Calu3 (cell line): ENCODE measurements at places on chromosomes 1 and 21.

DNA sequence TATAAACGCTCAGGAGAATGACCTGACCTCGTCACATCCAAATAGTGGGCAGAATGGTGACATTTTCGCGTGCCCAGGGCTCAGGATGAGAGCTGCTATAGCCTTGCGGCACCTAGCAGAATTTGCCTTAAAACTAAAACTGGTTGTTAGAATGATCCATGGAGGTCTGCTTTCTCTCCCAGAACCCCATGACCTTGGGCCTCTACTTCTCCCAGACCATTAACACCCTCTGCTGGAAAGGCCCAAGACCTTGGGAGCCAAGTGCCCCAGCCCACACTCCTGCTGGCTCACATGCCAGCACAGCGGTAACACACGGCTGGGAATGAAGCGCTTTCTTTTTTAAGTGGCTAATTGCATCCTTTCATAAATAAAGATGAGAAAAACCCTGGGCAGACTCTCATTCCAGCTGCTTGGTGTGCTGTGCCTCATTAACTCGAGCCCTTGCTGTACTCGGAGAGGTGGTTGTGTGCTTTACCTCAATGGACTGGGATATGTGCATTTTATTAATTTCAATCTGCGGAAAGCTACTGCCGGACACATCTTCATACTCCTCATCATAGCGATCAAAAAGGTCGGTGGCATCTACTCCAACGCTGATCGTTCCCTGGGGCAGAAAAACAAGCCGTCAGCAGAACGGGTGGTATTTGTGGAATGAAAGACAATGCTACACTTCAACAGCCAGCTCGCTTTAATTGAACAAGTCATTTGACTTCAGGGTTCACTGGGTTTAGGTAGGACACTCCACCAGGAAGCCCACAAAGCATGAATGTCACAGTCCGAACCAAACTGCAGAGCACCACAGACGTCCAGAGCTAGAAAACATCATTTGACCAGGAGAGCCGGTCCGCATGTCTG is 29.0 kb downstream of the THAP3 start:
- DNase-seq, result no peak

DNA sequence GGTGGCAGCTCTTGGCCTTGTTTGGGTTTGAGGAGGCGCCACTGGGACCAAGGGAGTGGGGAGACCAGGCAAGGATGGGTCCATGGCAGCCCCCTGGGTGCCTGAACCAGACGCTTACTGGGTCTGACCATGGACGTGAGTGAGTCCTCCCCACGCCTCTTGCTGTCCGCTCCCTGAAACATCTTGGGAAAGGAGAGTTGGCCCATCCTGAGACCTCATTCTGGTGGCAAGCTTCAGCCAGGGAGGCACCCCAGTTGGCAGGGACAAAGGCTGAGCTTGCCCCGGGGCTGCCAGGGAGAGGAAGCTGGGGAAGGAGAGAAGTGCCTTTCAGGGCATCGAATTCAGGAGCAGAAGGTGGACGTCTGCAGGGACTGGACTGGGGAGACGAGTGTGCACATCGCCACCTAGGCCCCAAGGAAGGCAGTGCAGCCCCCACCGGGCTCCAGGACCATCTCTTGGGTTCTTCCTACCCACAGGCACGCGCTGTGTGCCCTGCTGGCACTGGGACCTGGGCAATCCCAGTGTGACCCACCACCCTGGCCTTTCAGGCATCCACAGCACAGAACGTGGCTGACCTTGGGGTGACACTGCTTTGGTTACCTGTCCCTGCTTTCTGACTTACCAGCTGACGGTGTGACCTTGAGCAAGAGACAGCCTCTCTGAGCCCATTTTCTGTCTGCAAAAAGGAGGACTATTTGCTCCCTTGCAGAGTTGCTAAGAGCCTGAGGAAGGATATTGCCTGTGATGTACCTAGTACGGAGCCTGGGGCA is 132.9 kb upstream of the WNT4 start:
- DNase-seq, result peak; percentile 77

GRCh38 chr1:93593854-93594602 is 87.6 kb downstream of the BCAR3 start:
- no peak for DNase-seq

- no peak for DNase-seq
Observed at GRCh38 chr1:47944561-47944960, 52.6 kb downstream of the TRABD2B start.

DNA sequence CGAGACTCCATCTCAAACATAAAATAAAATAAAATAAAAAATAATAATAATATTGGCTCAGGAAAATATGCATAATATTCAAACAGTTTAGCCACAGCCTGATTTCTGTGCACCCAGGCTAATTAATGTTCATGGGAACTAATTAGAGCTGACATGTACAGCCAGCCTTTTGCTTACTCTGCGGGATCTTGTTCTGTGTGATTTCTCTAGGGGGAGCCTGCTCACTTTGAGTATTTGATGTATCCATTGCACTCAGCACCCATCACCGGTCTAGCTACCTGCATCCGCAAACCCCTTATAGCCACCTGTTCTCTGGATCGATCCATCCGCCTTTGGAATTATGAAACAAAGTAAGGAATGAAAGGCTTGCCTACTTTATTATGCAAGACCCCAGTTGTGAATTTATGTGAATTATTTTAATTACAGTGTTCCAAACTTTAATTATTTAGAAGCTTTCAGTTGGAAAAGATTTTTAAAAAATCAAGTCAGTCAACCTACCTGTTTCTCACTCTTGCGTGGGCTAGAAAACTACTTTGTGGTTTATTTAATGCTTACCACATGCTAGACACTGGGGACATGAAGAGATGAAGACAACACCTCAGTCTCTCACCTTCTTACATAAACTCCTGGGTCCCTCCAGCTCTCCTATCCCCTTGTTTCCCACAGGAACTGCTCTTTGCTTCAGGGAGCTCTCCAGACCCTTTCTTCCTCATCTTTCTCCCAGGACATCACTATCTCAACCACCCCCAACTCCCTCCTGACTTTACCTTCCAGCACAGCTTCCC is 25.4 kb downstream of the CFAP57 start:
- DNase-seq, result no peak

- no peak for DNase-seq
Observed at GRCh38 chr21:34813266-34813894, 144.6 kb downstream of the CLIC6 start.
